Ecto neural progenitor cell (in vitro differentiated cells): ENCODE measurements at places on chromosomes 7 and 10.
A peak's percentile ranks its signal among the peaks of the same experiment; 100 is the strongest.

- DNase-seq, result no peak
These were observed 13.5 kb downstream of the AGFG2 start for GRCh38 chr7:100552532-100552931.

DNA sequence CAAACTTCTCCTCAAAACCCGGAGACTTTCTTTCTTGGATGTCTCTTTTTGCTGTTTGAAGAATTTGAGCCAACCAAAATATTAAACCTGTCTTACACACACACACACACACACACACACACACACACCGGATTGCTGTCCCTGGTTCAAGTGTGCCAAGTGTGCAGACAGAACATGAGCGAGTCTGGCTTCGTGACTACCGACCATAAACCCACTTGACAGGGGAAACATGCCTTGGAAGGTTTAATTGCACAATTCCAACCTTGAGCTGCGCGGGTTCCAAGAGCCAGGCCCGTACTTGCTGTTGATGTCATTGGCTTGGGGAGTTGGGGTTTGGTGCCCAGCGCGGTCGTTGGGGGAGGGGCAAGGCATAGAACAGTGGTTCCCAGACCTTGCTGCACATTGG lies 1.7 kb downstream of the EGFR start:
- DNase-seq, result no peak

GRCh38 chr7:111076205-111076604 lies 14.7 kb upstream of the LRRN3 start:
- DNase-seq, result no peak

- no peak for DNase-seq
These were observed 217.0 kb downstream of the CREB5 start for GRCh38 chr7:28629216-28629842.

DNA sequence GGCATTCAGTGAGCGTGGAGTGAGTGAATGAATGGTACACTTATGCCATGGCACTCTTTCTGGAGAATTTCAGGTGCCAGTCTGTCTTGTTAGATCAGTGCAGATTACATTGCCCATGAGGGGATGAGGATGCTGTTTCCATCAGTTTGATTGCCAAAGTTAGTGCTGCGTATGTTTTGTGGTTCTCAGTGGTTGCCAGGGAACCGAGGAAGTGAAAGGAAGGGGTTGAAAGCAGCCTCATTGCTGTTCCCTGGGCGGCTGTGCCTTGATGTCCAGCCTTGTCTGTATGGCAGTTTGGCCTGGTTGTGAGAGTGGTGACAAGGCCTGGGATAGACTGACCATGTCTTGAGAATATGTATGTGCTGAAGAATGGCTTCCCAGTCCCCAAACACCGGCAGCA lies 30.2 kb downstream of the WBP1L start:
- DNase-seq, result no peak

DNA sequence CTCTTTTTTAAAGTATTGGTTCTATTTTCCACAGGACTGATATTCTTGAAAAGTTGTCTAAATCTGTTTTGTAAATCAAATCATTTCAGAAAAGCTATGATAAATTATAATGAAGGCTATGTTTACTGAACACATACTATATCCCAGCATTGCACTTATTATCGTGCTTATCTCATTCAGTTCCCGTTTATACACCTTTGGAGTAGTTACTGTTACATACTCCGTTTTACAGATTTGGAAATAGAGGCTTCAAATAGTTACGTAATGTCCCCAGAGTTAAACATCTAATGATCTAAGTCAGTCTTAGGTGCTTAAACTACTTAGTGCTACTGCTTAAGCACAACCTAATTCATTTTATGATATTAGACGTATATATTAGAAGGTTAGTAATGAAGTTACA lies 1.2 kb downstream of the NUP205 start:
- DNase-seq, result no peak

DNA sequence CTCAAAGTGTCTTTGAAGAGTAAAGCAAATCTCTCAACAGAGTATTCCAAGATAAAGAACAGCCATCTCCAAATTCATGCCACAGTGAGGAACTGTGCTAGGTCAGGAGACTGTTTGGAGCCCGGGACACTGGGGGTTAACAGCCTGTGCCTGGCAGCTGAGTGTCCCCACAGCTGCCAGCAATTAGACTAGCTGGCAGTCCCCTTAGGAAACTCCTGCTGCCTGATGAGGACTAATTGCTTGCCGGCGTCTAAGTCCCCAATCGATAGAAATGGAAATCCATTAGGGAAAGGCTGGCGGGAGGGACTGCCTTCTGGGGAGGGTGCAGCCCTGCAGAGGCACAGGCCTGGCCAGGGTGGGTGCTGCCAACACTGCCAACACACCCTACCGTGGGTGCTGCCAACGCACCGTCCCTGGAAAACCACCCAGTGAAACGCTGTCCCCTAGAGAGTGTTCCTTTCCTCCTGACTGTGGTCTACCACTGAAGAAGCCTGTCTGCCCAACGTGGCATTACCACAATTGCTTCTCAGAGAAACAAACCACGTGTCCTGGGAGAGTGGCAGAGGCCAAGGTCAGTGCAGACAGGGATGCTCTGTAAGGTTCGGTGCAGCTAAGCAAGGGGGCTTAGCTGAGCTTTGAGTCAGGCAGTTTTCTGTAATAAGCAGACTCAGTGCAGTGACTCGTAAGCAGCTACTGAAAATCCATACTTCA lies 60.8 kb downstream of the XRCC2 start:
- no peak for DNase-seq

DNA sequence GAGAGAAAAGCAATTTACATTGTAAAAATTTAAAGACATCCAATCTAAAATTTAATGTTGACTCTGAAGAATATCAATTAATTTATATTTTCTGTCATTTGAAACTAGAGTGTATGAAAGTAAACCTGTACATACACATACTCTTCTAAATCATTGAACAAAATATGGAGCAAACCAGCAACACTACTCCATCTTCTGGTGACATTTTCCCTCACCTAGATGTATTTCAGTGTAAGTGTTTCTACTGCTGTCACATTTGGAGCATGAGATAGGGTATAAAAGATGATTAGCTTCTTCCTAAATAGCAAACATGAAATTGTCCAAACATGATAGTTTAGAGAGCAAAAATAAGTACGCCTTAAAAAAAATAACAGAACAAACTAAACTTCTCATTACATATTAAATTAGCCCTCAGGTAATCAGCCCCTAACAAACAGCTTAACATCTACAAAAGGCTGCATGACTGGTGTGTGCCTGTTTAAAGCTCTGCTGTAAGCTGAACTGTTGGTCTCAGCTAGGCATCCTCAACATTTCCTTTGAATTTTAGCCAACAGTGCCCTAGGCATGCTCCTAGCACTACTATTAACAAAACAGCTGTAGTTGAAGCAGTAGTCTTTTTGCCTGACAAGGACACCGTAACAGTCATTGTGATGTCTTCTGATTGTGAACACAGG lies 189.8 kb downstream of the CTNNA3 start:
- no peak for DNase-seq

DNA sequence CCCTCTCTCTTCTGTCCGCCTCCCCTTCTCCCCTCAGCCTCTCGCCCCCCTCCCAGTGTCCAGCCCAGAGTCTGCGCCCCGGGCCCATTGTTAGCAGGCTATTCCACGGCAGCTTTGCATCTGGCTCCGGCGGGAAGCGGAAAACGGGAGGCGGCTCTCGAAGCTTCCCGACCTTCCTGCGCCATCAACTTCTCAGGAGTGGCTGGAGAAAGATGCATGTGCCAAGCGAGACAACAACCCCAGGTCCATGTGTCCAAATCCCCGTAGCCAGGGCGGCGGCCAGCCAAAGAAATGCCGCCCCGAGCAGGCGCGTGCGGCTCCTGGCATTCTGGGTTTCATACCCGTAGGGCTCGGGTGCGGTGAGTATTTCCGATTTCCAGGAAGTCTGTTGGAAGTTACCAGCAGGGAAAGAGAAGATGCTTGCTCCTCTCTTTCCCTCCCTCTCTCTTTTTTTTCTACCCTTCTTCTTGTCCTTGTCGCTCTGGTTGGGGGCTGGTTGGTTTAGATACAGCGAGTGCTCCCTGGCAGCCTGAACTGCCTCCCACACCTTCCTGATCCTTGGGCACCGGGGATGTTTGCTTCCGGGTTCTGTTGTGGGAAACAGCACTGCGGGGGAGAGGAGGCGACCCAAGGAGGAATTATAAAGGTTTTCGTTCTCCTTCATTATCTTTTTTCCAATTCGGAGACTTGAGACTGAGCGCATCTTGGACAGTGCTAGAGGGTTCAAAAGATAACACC lies 1.2 kb upstream of the HOXA2 start:
- DNase-seq, result no peak

DNA sequence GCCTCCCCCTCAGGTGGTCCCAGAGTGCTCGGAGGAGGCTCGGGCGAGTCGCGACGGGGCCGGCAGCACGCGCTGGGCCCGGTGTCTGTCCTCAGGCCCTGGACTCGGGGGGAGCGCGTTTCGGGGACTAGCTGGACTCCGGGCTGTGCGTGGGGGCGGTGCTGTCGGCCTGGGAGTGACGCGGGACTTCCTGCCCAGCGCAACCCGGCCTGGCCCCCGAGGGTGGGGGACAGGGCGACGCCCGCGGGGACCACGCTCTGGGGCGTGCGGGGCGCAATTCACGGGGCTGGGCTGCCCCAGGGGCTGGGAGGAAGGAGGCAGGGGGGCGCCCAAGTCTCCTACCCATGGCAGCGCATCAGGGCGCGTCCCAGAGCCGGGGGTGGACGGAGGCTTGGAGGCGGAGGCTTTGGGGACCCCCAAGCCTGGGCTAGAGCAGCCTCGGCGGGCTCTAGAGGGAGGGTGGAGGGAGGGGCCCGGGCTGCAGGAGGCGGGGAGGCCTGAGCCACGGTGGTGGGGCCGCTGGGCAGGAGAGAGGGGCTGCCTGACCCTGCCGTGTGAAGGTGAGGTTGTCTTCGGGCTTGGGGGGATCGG lies 2.3 kb upstream of the VENTX start:
- no peak for DNase-seq

DNA sequence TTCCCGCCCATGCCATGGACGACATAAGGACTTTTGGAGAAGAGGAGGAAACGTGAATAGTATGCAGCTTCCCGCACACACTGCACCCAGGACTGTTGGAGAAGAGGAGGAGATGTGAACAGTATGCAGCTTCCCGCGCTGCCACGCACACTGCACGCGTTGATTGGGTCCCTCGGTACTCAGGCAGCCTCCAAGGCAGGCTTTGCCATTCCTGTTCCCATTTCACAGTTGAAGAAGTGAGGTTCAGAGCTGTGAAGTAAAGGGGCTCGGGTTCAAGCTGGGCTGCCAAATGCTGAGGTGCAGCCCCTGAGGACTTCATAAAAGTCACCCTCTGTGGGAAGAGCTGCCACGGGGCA lies 147.9 kb upstream of the FAM20C start:
- no peak for DNase-seq

DNA sequence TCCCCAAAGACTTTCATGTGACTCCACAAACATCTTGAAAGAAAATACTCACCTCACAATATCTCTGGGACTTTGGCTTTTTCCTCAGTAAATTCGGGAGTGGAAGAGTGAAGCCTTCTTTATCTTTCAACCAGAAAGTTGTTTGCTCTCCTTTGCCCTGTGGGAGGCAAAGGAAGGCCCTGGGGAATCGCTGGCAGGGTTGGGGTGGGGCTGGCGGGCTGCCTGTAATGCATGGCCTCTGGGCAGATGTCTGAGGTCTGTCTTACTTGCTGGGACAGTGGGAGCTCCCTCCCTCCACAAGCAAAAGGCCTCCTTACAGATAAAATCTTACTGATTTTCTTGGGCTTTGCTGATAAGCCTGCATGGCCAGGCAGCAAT lies 24.9 kb downstream of the TECTB start:
- DNase-seq, result no peak

GRCh38 chr7:27939893-27940292 lies 199.9 kb downstream of the TAX1BP1 start:
- no peak for DNase-seq

- DNase-seq, result no peak
These were observed 4.0 kb downstream of the CALD1 start for GRCh38 chr7:134783294-134784069.

- DNase-seq, result no peak
These were observed 113.5 kb downstream of the LARP4B start for GRCh38 chr10:818010-818409.

DNA sequence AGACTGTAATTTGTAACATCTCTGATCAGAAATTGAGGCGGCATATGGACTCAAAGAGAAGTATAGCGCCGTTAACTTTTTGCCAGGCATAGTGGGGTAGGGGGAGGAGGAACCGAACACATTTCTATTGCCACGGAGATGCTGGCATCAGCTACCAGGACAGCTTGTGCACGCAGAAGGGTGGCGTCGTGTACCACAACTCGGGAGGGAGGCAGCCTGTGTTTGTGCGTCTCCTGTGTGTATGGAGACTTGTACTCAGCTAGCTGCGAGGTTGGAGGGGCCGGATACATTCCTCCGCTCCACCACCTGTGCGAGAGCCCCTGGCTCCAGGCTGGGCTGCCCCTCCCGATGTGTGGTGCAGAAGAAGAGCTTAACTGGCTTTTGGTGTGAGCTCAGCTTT lies 634.8 kb downstream of the TYW1 start:
- DNase-seq, result no peak

DNA sequence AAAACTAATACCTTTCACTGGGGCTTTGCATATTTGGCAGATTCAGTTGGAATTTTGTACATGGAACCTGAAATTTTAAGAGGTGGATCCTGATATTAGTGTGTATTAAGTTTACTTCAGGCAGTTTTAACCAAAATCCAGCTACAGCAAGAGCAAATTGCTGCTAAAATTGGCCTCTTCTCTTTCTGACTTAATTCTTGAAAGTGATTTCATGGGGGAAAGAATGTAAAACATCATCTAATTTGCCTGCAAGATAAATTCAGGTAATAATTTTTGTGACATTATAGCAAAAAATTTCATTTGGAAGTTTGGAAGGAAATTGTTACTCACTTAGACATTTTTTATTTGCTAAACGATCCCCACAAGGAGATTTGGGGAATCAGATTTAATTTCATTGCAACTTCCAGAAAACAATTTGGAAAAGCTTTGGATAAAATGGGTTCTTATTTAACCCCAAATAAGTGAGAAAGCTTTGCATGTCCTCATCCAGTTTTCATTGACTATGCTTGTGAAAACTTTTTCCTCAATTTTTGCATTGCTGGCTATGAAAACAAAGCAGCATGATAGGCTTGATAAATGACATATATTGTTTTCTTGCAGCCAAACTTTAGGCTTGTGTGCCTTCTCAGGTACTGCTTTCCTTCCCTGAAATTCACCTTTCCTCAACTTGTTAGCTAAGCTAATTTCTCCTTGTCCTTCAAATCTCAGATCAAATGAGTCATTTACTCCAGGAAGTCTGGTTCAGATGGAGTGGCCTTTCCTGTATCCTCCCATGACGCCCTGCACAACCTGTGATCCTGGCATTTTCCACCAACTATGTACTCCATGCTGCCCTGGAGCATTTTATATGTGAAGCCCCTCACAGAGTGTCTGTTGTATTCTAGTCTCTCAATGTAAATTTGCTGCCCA lies 27.4 kb upstream of the ZNF438 start:
- no peak for DNase-seq

GRCh38 chr10:24930427-24930826 lies 22.0 kb downstream of the PRTFDC1 start:
- DNase-seq, result no peak

GRCh38 chr10:6399879-6400278 lies 180.2 kb downstream of the PRKCQ start:
- DNase-seq, result no peak

- no peak for DNase-seq
These were observed 51.3 kb downstream of the ODAD2 start for GRCh38 chr10:27947540-27947939.

- DNase-seq, result peak; percentile 77
These were observed 183.4 kb downstream of the SORCS3 start for GRCh38 chr10:104824380-104825006.
